ENCODE measurements at places on chromosomes 13 and 19.

- no peak for DNase-seq
Observed at GRCh38 chr13:76004416-76004815, 368.3 kb downstream of the LMO7 start.

GRCh38 chr19:50514346-50515167, 844 bp upstream of the ASPDH start:
- no peak for DNase-seq

DNA sequence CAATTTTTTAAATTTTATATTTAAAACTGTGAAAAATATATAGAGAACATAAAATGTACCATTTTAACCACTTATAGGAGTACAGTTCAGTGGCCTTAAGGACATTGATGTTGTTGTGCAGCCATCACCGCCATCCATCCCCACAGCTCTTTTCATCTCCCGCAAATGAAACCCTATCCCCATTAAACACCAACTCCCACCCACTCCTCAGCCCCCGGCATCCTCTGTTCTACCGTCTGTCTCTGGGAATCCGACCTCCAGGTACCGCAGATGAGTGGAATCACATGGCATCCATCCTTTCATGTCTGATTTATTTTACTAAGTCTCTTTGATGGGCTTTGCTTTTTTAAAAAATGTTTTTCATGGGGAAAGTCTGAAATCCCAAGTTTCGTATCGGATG, 23.8 kb upstream of the SMIM17 start:
- DNase-seq, result no peak

GRCh38 chr13:51385114-51385513, 45.6 kb downstream of the SERPINE3 start:
- no peak for DNase-seq

DNA sequence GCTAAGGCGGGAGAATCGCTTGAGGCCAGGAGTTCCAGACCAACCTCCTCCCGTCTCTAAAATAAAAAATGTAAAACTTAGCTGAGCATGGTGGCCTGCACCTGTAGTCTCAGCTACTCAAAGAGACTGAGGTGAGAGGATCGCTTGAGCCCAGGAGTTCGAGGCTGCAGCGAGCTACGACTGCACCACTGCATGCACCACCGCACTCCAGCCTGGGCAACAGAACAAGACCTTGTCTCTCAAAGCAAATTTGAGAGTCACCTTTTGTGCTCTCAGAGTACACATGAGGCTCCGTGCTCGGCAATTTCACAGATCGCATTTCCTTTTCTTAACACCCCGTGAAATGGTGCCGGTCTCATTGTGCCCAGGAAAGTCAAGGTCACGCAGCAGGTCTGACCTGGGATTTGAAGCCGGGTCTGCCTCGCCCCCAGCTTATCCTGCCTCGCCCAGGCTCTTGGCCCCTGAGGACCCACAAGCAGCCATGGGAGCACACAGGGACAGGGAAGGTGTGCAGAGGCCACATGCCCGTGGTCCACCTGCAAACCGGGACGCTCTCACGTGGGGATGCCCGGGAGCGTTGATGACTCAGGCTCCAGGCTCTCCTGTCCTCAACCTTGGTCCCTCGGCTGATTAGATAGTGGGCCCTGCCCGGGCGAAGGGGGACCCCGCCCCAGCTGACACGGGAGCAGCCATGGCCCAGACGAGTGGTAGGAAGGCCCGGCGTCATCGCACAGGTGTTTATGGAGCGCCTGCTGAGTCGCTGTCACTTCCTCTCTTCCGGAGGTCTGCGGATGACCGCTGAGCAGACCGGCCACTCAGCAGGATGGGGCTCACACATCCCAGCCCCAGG, 1.1 kb upstream of the SMIM24 start:
- no peak for DNase-seq

Data from activated CD4-positive, alpha-beta T cell treated with anti-CD3 and anti-CD28 coated beads for 4 hours (primary cell).